ENCODE measurements at places on chromosomes 13 and 19.

GRCh38 chr19:2509096-2509495, 33.2 kb downstream of the GADD45B start:
- no peak for DNase-seq

GRCh38 chr13:74771964-74772363, 637.8 kb upstream of the KLF12 start:
- DNase-seq = peak; percentile 12

GRCh38 chr19:892243-892893, 619 bp downstream of the MED16 start:
- no peak for DNase-seq

DNA sequence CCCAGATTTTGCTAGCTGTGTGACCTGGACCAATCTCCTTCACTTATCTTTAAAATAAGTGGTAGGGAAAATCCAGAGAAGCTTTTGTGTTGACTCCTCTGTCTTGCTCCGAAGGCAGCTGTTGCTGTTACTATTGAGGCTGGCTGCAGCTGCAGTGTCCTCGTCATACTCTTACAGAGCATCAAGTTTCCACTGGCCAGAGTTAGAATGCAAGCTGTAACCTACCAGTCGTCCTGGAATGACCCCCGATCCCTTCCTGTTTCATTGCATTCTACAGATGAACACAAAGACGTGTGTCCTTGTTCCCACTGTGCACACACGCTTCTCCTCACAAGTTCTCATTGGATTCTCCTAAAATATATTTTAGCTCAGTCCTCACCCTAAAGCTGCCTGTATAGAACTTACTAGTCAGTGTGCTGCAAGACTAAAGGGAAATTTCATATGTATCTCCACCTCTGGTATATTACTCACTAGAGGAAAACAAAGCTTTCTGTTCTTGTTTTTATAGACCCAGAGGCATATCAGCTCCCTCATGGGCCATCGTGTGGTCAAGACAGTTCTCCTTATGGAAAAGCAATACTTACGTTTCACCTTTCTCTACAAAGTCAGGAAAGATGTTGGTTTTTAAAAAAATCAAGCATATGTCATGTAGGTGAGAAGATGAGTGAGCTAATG, 589.8 kb downstream of the LMO7 start:
- DNase-seq = peak; percentile 16

GRCh38 chr13:54953786-54954185, 1925.2 kb downstream of the OLFM4 start:
- no peak for DNase-seq

- no peak for DNase-seq
Measured at GRCh38 chr19:56109226-56109625, 11.9 kb downstream of the ZNF787 start.

GRCh38 chr13:110813646-110814624, 100.4 kb downstream of the ING1 start:
- no peak for DNase-seq

DNA sequence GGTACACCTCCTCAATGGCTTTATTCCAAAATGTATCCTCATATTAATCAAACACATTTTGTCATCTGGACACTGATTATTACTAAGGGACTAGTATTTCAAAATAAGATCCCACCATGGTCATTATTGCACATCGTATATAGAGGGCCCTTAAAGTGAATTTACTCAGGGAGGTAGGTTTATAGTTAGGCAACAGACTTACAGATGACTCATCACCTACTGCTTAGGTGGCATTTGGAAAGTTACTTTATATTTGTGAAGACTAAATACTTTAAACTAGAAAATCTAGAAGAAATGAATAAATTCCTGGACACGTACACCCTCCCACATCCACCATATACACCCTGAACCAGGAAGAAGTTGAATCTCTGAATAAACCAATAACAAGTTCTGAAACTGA, 353.0 kb downstream of the KCTD12 start:
- no peak for DNase-seq

GRCh38 chr19:49413348-49413747, 9.9 kb downstream of the PTH2 start:
- DNase-seq = no peak

DNA sequence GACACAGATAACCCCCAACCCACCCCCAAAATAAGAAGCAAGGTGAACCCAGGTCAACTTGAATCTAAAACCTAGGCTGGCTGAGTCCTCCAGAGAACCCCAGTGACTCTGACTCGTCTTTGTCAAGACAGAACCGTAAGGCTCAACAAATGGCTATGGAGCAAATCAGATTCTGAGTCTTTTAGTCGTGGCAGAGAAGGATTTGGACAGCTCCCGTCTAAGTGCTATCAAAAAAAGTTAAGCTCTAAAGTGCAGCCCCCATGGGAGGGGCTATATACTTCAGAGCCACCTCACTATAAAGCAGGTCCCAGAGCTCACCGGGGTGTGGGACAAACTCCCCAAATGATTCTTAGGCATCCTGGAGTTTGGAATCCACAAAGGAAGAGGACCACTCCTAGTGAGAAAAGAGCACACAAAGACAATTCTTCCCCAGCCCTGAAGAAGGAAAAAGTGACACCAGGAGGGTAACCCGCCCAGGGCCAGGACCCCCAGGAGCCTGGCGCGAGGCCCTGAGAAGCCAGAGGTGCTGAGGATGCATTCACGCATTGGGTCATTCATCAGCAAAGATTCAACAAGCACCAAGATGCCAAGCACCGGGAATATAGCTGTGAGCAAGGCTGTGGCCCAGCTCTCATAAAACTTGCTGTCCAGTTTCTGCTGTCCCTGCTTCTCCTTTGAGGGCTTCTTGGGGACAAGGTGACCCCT, 25.4 kb upstream of the C13orf42 start:
- no peak for DNase-seq

GRCh38 chr13:110299283-110299840, 7.6 kb downstream of the COL4A1 start:
- no peak for DNase-seq

DNA sequence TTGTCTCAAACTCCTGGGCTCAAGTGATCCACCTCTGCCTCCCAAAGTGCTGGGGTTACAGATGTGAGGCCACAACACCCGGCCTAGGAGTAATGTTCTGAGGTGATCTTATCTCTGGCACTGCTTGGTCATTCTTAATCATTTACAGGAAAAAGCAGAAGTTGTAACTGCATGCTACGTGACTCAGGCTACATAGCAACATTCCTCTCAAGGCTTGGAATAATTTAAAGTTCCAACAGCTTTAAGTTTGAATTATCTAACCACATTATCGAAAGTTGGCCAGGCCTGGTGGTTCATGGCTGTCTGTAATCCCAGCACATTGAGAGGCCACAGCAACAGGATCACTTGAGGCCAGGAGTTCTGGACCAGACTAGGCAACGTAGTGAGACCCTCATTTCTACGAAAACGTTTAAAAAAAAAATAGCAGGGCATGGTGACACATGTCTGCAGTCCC, 3.9 kb upstream of the B9D2 start:
- DNase-seq = peak; percentile 61

DNA sequence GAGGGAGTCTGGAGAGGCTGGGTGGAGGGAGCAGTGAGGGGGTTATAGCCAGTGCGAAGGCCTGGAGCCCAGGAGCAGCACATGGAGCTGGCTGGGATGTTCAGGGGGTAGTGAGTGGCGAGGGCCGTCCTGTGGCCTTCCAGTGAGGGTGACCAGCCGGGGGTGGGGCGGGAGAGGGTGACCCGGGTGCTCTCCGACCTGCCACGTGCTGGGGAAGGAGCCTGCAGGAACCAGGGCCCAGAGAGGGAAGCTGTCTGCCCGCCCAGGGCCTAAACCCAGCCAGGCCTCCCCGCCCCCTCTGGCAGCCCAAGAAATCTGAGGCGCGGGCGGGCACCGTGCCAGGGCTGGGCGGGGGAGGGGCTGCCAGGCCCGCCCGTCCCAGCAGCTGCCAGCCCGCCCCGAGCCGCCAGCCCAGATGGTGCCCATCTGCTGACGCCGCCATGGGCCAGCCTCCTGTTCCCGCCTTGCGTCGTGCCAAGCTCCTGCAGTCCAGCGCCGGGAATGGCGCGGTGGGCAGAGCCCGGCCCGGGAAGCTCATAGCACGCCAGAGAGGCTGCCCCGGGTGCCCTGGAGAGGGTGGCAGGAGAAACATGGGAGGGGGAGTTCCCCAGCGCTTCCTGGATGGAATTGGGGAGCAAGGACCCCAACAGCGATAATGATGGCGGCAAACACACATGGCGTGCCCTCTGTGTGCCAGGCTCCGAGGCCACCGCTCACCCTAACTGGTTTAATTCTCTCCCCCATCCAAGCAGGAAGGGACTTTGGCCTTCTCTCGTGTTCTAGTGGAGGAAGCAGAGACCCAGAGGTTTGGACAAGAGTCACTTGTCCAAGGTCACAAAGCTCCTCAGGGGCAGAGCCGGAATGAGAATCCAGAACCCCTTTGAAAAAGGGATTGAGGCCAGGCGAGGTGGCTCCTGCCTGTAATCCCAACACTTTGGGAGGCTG, 21.5 kb downstream of the NFIC start:
- peak; percentile 82 for DNase-seq

- DNase-seq = no peak
Measured at GRCh38 chr13:33026489-33027152, 10.4 kb downstream of the KL start.

DNA sequence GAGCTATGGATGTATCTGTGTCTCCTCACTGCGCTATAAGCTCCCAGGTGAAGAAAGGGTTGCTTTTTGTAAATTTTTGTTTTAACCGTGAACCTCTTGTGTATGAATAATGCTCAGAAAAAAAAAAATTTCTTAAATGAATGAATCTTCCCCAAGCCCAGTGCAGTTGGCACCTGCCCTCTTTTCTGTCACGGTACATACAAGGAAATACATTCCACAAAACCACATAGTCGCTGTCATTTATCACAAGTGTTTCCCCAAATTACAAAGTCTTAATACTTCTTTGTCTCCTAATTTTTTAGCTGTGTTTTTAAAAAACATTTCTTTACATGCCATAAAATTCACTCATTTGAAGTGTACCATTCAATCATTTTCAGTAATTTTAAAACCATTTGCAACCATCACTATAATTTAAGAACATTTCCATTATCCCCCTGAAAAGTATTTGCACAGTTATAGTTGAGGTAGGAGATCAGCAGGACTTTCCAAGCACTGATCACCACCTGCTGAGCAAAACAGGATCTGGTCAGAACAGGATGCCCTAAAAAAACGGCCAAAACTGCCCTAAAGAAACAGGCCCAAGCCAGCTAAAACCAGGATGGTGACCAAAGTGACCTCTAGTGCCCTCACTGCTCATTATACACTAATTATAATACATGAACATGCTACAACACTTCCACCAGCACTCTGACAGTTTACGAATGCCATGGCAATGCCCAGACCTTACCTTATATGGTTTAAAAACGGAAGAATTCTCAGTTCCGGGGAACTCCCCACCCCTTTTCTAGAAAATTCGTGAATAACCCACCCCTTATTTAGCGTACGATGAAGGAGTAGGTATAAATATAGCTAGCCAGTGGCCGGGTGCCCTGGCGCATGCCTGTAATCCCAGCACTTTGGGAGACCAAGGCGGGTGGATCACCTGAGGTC, 1.3 kb upstream of the TEX30 start:
- no peak for DNase-seq

DNA sequence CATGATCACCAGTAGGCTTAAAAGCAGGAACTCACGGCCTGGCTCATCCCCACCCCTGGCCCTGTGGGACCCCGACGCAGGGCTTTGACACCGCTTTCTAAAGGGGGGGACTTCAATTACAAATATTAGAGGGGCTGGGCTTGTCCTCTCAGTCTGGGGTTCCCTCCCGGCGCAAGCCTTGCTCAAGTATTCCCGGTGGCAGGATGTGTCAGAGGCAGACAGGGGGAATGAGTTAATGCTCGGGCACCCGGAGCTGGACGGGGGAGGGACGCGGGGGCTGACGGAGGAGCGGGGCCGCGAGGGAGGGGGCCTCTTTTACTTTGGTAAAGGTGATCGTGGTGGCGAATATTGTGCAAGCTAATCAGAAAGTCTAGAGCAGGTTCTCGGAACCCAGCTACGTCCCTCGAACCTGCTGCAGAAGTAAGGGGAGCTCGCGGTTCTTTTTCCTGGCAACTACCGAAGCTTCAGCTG, 1.1 kb downstream of the FGF14 start:
- peak; percentile 55 for DNase-seq

DNA sequence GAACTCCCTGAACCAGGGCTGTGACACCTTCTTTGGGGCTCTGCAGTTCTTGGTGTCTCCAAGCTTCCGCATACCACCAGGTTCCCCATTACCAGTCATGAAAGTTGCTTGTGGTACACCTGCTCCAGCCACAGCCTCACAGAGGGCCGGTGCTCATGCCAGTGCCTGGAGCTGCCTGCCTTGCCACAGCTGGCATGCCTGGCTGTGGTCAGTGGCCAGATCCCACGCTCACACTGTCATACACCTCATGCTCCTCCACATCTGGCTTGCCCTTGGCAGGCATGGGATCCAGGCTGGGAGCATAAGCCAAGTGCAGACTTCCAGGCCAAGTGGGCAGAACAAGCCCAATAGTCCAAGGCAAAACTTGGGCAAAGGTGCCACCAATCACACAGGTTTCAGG, 1054.9 kb downstream of the SLITRK5 start:
- DNase-seq = no peak

DNA sequence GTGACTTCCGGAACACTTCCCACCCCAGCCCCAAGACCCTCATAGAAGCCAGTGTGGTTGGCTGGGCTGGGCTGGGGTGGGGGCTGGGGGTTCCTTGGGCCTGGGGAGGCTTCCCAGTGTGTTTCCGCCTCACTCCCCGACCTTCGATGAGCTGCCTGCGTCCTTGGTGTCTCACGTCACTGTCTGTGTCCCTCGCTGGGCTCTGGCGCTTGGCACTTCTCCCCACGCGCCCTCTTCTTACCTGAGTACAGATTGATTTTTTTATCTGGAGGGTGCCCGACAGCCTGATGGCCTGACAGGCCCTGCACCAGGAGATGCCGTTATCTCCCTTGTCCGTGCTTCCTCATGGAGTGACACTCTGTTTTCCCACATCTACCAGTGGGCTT, 7.6 kb upstream of the GRIN3B start:
- DNase-seq = no peak

GRCh38 chr19:44757735-44758505, 9.4 kb downstream of the BCL3 start:
- peak; percentile 77 for DNase-seq

DNA sequence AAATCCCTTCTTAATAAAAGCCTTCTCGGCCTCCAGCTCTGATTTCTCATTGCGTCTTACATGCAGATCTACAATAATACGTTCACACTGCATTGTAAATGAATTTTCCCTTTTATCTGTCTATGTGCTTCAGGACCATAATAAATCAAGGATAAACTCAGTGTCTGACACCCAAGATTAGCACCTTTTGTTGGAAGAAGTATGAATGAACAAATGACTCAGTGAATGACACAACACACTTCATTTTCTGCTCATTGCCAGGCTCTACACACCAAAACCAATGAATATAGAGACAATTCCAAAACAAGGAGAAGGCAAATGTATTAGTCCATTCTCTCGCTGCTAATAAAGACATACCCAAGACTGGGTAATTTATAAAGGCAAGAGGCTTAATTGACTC, 1224.4 kb downstream of the EFNB2 start:
- no peak for DNase-seq

DNA sequence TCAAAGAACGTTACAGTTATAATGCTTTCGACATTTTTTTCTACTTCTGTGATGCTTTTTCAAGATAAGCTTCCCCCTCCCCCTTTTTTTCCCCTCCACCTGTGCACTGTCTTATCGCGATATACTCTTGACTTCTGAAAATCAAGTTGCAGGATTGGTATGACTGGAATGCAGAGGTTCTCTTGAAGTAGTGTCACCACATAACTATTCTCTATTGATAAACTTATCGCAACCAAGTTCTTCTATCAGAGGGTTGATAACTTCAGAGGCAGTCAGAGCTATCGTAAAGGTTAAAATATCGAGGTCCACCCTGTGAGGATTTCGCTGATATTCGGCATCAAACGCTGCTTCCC, 820 bp downstream of the EID2 start:
- peak; percentile 69 for DNase-seq

GRCh38 chr13:34020388-34020787, 202.4 kb downstream of the RFC3 start:
- DNase-seq = no peak
